Stimulated activated CD4-positive, alpha-beta T cell treated with anti-CD3 and anti-CD28 coated beads, Interleukin-1b, Interleukin-23, amount 100 ng/mL, for 24 hours (primary cell): ENCODE measurements at places on chromosomes 11 and 22.

DNA sequence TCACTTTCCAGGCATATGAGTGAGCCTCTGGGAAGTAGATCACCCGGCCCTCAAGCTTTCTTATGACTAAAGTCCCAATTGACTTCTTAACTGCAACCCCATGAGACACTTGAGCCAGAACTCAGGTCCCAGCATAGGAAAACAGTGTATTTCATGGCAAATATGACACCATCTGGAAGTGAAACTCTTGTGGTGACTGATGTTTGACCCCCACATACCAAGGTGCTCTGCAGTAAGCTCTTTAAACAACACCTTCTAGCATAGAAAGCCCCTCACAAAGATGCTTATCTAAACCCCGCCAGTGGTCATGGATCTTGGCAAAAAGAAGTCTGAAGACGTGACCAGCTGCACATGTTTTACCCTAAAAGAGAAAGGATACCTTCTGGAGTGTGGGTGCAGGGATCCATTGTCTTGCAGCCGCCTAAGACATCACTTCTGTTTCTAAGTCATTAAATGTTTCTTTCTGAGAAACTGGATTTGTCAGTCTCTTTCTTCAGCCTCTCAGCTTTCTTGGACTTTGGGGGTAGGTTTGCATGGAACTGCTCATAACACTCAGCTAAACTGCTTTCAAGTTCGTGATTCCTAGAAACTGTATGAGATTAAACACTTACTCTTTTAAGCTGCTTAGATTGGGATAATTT lies 7.4 kb upstream of the PELI3 start:
- DNase-seq: no peak

DNA sequence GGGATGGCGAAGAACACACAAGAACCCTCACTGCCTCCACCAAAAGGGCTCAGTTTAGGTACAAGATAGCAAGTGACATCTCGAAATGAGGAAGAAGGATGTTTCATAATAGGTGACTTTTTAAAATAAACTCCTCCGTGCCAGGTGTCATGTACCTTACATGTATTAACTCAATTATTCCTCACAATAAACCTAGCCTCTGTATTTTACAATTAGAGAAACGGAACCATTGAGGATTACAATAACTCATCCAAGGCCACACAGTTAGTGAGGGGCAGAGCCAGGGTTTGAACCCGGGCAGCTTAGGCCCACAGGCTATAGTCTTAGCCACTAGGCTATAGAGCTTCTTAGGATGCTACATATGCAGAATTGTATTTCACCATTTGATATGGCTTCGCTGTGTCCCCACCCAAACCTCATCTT lies 965 bp upstream of the PAMR1 start:
- no peak for DNase-seq

DNA sequence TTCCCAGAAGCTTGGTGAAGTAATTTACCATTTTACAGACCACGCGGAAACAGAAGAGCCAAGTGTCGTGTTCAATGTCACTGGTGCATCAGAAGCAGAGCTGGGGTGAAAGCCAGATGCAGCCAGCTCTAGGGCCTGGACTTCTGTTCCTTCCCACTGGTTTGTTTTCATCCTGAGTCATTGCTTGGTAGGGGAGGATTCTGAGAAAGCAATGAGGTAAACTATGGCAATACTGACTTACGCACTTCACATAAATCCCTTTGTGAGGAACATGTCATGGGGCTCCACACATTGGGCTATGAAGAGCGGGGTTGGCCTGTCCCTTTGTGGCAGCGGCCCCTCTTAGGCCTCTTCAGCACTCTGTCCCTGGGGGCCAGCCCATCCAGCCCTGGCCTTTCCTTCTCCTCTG lies 52.4 kb upstream of the RBFOX2 start:
- DNase-seq: no peak

DNA sequence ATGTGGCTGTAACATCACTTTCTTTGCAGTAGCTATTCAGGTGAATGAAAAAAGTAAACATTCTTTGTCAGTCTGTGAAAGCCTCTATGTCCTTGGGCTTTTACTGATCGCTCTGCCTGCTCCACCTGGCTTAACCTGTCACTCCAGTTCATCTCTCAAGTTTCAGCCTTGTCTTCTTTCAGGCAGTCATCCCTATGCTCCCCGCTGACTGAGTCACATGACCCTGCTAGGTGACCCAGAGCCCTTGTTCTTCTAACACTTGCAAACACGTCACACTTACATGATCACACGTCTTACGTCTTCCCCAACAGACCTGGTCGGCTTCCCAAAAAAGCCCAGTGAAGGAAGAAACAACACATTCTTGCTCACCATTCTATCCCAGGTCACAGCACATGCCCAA lies 499.3 kb upstream of the TENM4 start:
- DNase-seq: no peak

GRCh38 chr11:34886609-34887008 lies 29.6 kb downstream of the APIP start:
- DNase-seq: no peak

DNA sequence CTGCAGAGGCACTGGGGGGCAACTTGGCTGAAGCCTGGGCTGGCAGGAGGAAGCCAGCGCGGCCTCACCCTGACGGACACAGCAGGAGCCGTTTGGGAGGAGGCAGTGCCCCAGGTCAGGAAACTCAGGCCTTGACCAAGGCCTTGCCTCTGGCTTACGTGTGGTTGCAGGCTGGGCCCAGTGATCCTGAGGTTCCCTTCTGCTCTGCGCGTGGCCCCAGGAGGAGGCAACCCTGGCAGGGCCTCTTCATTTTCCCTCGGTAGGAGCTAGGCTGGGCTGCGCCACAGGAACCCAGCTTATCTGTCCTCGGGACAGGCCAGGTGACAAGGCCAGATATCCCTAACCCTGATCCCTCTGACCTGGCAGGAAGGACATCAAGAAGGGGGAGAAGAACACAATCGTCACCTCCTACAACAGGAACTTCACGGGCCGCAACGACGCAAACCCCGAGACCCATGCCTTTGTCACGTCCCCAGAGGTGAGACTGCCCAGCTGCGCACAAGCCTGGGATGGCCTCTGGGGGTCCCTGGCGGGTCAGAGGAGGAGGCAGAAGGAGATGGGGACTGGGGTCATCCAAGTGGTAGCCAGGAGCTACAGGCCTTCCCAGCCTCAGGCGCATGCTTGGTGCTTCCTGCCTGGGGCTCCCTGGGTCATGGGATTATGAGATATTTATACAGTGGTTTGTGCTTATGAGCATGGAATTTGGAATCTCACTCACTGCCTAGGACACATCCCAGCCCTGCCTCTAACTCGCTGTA lies 20.6 kb downstream of the POLR3H start:
- no peak for DNase-seq

DNA sequence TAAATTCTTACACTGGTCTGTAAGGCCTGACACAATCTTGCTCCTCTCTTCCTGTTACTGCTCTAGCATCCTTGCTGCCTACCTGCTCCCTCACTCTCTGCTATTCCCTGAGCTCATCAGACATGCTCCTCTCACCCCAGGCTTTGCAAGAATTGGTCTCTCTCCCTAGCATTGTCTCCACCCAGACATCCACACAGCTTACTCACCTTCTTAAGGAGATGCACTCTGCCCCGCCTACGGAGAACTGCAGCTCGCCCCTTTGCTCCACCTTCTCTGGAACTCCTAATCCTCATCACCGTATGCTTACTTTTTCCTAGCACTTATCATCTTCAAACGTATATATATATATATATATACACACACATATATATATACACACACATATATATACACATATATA lies 23.3 kb upstream of the TMPRSS5 start:
- no peak for DNase-seq

DNA sequence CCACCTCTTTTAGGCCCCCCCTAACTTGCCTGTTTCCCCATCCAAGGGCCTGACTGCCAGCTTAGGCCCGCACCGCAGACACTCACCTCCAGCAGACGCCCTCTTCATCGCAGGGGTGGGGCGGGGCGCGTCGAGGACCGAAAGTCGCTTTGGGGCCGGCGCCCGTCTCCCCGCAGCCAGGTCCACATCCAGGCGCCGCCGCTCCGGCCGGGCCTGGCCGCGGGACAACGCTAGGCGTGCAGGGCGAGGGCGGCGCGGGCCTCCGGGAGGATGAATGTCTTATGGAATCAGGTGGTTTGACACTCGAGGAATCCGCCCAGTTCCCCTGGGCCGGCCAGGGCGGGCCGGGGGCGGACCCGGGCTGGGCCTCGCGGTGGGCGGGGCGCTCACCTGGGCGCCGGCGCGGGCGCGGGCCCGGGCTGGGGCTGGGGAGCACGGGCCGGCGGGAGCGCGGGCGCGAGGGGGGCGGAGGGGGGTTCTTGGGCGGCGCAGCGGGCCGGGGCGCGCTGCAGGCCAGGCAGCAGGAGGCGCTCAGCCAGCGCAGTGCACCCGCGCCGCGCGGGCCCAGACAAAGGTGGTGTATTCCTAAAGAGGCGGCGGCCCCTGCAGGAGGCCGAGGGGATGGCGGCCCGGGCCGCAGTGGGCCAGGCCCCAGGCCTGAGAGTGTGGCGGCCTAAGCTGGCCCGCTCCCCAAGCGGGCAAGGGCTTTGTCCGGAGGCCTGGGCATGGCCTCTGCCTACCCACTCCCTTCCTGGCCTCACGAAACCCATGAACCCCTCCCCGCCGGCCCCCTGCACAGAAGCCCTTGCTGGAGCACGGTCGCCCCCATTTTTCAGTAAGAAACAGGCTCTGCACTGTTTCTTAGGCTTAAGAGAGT lies 177.6 kb downstream of the IGLL1 start:
- no peak for DNase-seq

- no peak for DNase-seq
Measured at GRCh38 chr22:21003782-21004181, 1.9 kb upstream of the THAP7 start.

- DNase-seq: no peak
Measured at GRCh38 chr22:27748751-27749191, 52.8 kb downstream of the MN1 start.

GRCh38 chr22:39078329-39078728 lies 1.3 kb downstream of the APOBEC3G start:
- DNase-seq: no peak

GRCh38 chr11:35337136-35337913 lies 82.0 kb downstream of the SLC1A2 start:
- DNase-seq: no peak

DNA sequence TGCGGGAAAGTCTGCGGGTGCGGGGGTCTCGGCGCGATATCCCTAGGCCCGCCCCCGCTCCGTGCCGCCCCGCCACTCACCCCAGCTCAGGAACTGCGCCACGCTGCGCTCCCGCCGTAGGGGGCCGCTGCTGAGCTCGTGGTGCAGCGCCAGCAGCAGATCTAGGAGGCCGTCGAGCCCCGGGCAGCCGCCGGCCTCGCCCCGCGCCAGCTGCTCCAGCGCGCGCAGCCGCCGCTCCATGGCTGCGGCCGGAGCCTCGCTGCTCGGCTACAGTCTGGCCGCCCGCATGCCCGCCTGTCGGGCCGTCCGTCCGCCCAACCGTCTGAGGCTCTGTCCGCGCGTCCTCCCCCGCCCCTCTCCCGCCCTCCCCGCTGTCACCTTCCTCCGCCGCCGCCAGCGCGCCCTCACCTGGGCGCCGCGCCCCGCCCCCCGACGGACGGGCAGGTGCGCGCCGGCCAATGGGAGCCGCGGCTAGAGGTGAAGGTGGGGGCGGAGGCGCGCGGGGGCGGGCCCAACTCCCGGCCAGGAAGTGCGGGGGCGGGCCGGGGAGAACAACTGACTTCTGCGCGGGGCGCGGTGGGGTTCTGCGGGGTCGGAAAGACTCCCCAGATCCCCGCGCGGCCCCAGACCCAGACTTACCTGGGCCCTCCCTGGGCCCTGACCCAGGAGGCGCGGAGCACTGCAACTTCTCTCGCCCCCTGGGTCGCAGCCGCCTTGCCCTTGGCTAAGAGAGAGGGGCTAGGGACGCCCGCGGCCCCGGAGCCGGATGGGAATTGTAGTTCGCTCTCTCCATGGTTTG lies at the start of gene CDC42BPG:
Gene CDC42BPG (minus strand): TSS at position 324 of the 799 bp plus-strand sequence. CDS start 84 bp downstream, at position 240.
- DNase-seq: no peak

DNA sequence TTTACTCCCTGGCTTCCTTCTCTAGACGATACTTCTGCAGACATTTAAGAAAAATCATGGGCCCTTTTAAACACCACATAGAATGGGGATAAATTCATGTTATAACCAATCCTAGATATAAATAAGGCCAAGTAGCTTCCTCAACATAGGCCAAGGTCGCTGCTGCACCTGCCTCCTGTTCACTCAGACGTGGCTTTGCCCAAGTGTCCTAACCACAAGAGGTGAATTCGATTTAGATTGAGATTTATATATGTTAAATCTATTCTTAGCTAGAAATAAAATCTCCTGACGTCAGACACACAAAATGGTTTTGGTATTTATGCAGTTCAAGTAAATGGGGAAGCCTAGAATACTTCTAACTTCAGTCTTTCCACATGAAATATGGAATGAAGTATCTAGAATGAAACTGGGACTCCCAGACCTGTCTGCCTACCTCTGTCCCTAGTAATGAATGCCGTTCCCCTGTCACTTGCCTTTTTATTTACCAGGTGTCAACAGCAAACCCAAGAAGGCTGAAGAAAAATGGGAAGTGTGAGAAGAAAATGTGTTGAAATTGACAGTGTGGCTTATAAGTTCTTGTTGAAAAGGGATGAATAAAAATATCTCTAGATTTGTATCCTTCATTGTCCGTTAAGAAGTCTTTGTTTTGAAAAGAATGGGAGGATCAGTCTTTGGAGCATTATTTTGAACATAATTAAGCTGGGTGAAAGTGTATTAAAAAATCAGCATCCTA lies 131.8 kb downstream of the HIPK3 start:
- no peak for DNase-seq

- DNase-seq: no peak
Measured at GRCh38 chr22:42187646-42188045, 57.0 kb upstream of the CYP2D6 start.

- no peak for DNase-seq
Measured at GRCh38 chr11:95884376-95884775, 39.5 kb downstream of the MTMR2 start.

DNA sequence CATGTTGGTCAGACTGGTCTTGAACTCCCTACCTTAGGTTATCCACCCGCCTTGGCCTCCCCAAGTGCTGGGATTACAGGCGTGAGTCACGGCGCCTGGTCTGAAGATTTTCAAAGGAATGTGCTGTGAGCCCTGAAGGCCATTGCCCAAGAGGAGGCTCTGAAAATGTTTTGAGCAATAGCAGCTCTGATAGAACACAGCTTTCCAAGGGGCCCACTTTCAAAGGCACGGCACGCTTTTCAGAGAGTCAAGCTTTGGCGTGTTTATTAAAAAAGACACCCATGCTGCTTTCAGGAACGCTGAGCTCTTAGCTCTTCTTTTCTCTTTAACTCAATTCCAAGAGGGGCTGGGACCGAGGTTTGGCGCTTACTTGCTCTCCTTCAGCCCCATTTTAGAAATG lies 73.8 kb upstream of the CDON start:
- DNase-seq: no peak

DNA sequence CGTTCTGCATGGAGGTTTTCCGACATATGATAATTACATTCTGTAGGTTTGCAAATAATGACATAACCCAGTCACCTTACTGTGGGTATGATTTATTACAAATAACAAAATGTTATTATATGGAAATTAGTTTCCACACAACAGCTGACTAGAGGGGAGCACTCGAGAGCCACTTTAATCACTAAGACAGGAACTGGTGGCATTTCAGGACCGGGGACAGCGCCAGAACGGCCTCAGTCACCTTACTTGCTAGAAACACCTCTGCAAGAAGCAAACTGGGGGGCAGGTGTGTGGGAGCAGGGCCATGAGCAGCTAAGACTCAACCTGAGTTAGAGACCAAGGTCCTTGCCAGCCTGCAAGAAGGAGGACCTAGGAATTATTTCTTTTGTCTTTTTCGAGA lies 199.9 kb downstream of the DSCAML1 start:
- DNase-seq: peak; percentile 6

GRCh38 chr22:22487869-22488597 lies 20.5 kb downstream of the ZNF280B start:
- DNase-seq: no peak
